NCI-H226 (cell line): ENCODE measurements at places on chromosomes 2 and 18.

DNA sequence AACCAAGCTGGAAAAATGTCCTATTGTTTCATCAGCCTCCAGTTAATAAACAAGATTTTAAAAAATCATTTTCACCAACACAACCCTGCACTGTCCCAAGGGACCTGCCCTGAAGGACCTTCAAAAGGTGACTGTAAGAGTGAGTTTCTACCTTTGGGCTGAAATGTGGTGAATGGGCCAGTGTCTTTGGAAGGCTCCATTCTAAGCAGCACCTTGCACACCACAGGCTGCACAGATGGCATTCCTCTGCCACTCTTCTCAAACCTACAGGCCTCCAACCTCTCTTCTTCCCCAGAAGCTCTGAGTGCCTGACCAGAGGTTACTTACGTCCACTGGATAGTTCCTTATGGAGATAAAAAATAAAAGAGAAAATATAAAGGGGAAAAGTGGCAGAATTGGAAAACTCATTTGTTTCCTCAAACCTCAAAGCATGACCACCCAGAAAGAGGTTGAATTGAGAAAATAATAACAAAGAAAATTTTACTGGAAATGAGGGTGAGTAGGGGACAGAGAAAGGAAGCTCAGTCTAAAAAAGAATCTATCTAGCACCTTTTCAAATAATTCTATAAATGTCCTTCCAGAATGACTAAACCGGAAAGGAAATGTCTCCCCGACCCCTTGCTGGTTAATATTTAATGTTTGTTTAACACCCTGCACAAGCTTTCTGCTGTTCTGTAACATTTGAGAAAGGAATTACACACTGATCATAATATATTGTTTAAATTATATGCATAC lies 175.7 kb downstream of the METTL4 start:
- no peak for DNase-seq

DNA sequence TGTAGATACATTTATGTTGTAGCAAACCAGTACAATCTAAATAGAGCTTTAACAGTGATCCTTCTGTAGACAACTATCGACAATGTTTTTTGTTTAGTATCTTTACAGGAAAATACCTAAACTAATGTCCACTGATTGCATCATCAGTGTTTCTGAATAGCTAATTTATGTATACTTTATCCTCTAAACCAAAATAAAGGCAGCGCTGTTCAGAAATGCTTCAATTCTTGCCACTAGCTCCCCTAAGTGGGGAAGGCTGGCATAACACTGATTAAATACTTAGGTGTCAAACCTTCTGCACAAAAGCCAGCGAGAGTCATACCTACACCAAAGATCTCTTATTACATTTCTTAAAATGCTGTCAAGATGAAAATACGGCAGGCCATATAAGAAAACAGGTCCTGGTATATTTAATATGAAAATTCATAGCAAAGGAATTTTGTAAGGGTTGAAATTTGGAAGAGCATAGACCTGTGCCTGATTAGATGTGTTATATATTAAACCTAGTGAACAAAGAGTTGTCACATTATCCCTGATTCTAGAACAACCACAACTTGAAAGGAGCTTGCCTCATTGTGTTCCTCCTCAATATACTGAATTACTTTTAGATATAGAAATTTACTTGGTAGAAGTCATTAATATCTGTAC lies 1693.4 kb upstream of the SLC39A10 start:
- DNase-seq: peak; percentile 12

DNA sequence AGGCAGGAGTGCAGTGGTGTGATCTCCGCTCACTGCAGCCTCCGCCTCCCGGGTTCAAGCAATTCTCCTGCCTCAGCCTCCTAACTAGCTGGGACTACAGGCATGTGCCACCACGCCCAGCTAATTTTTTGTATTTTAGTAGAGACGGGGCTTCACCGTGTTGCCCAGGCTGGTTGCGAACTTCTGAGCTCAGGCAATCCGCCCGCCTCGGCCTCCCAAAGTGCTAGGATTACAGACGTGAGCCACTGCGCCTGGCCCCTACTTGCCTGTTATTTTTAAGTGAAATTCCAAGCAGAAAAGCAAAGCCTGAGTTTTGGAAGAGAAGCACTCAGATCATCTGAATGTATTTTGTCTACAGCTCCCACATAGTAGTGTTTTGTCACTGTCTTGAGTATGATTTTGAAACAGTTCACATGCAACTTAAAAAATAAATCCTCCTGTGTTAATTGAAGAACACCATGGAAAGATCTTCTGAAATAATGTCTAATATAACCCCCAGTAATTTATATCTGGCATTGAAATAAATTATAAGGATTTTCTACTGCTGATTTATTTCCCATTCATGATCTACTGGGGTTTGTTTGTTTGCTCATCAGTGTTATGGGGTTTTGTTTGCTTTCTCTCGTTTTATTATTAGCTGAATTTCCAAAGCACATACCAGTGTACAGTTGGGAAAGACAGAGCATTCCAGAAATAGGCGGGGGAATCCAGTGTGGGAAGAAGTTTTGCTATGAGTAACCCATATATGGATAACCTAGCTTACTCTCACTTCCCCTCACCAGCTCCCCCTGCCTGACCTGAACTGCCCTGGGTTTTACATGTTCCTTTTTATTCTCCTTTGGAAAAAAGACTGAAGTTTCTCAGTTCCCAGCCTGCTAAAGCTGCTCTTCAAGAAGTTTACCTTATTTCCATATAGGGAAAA lies 80.1 kb upstream of the MAP3K20 start:
- peak; percentile 88 for DNase-seq

DNA sequence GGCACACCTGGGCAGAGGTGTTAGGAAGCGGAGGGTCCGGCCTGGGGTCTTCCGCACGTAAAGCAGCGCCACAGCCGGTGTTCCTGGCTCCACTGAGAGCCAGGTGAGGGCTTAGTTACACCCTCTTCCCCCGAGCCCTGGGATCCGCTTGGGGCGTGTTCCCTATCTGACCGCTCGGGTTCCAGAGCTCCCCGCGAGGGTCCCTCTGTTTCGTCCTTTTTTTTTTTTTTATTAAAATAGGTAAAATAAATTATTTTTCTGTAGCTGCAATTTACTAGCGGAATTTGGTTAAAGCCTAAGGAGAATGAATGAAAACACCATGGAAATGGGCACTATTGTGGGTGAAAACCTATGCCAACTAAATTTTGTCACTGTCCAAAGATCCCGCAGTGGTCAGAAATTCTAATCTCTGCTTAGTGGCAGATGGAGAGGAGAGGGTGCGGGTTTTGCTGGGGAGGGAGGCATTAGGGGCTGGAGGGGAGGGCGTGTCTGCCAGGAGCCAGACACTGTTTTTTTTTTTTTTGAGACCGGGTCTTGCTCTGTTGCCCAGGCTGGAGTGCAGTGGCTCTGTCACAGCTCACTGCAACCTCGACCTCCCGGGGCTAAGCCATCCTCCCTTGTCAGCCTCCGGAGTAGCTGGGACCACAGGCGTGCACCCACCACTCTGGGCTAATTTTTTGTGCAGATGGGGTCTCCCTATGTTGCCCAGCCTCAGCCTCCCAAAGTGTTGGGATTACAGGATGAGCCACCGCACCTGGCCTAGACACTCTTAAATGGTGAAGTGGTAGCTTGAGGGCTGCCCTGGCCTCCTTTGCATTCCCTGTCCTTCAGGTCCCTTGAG lies 834 bp downstream of the PDCL3 start:
- DNase-seq: no peak

DNA sequence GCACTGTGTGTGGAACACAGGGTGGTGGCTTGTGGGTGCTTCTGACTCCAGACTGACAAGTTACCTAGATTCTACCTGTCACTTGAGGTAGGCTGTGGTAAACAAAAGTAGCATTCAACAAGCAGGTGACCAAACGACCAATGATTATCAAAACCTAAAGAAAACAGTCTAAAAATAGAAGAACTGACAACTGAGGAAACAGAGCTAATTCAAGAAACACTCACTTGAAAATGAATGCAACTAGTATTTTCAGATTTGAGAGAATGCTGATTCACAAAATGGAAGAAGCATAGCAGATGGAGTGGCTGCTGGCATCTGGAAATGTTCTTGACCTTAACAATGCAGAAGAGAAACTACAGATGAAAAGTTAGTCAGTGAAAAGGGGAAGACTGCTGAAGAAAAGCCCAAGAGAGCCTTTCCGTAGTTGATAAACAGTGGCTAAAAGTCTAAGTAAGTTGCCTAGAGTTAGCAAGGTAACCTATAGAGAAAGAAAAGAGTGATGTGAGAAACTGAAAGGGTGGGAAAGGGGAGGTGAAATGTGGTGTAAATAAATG lies 170.4 kb downstream of the NCK2 start:
- no peak for DNase-seq

DNA sequence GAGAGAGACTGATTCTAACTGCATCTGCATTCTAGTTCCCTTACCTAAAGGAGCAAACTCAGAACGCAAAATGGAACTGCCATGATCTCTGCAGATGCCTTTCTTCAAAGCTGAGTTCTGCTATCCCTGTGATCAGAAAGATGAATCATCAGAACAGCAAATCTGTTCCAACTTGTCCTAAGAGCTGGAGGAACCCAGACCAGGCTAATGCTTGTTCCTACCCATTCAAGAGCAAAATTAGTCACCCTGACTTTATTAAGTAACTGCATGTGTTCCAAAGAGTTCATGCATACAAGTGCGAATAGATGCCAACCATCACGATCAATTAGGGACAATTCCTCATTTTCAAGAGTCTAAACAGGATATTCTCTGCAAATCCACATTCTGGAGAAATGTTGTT lies 46.5 kb downstream of the MBP start:
- DNase-seq: no peak

DNA sequence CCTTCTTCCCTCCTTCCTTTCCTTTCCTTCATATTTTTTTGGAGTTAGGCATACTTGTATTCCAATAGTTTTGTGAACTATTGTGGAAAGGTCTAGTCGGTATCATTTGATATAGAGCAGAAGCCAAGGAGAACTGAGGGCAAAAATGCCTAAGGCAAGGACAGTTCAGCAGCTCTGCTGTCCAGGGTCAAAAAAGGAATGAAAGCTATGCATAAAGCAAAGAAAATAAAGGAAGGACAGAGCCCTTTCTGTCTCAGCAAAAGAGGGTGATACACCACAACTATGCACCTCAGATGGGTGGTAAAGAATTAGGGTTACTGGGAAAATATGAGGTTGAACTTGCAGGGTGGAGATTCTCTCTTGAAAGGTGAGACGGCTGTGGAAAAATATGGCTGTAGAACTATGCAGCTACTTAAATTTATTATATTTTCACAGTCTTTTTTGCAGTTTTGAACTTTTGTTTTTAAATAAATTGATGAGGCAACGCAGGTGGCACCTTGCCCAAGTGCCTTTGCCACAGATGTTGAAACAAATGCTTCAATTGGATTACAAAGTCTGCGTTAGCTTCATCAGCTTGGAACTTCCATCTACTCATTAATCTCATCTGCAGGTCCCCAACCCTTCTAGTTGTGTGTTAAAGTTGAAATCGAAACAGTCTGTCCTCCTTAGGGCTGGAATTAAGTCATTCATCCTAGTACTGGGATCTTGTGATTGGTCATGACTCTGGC lies 20.8 kb downstream of the LHCGR start:
- no peak for DNase-seq

- no peak for DNase-seq
These were observed 814.6 kb downstream of the SLC4A3 start for GRCh38 chr2:220442012-220442411.

DNA sequence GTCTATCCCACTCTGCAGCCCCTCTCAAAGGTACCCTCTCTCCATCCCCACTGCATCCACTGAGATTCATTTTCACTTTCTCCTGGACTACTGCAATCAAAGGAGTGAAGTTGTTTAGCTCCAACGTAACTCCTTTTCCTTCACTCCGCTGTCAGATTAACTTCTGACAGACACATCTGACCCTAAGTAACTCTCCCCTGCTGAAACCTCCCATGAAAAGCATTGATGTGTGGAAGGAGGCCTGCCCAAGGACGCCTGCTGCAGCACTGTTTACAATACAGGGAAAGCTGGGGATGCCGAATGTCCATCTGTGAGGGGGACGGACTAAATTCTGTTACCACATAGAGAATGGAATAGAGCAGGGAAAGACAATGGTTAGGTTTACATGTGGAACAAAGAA lies 114.8 kb downstream of the TMEM163 start:
- no peak for DNase-seq

- no peak for DNase-seq
These were observed 12.7 kb upstream of the FHOD3 start for GRCh38 chr18:36284671-36285295.

DNA sequence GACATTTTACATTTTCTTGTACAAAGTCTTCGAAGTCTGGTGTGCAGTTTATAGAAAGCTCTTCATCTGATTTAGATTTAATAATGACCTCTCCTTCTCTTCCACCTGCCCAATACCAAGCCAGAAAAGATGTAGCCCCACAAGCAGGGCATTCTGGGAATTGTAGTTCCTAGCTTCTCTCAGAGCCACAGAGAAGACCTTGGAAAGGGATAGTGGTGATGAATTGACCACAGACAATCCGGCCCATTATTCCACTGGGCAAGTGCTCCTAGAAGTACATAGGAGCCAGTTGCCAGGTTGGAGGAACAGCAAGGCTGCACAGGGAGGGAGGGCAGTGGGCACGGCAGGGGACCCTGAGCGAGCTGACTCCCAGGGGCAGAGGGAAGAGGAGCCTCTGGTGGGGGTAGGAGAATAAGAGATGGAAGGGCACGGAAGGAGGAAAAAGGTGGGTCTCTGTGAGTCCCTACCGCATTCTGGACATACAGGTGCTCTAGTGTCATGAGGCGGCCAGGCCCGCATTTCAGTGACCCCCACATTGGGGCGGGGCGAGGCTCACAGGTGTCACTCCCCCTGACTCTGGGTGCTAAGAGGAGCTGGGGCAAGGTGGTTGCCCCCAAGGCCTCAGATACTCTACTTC lies 152.5 kb upstream of the HAAO start:
- DNase-seq: peak; percentile 63

DNA sequence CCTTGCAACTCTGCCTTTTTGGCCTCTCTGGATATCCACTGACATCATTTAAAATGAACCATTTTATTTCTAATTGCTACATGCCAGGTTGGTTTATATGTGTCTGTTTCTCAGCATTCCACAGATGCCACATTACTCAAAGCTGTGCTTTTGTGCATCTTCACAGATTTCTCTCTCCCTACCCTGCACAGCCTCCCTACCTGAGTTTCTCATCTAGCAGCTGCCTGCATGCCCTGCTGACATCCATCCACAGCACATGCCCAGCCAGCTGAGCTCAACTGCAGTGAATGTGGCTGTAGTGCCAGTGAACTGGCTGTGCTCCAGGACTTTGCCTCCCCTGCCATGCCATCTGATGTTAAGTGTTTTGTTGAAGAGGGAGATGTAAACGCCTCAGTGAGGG lies 44.5 kb downstream of the PKP4 start:
- DNase-seq: peak; percentile 43
